ENCODE measurements at places on chromosomes 2 and 18. TPM values are rescaled to one million over a fixed set of nuclear protein-coding genes. Genes with fewer than 3 reads are reported as not detected.

The RAB17 gene
- 2.4 TPM for total RNA-seq

The MYOM1 gene
- total RNA-seq: 611 TPM

The ABCG5 gene
- not detected for total RNA-seq

The DGUOK gene
- total RNA-seq: 17.9 TPM

The DAW1 gene
- not detected for total RNA-seq

The CFAP65 gene
- total RNA-seq: not detected

The CD8B gene
- total RNA-seq: 0.30 TPM

The AKAIN1 gene
- total RNA-seq: not detected

The AMER3 gene
- not detected for total RNA-seq

- DNase-seq: no peak
Measured at GRCh38 chr2:101974663-101975062, 17.1 kb upstream of the IL1R2 start.

DNA sequence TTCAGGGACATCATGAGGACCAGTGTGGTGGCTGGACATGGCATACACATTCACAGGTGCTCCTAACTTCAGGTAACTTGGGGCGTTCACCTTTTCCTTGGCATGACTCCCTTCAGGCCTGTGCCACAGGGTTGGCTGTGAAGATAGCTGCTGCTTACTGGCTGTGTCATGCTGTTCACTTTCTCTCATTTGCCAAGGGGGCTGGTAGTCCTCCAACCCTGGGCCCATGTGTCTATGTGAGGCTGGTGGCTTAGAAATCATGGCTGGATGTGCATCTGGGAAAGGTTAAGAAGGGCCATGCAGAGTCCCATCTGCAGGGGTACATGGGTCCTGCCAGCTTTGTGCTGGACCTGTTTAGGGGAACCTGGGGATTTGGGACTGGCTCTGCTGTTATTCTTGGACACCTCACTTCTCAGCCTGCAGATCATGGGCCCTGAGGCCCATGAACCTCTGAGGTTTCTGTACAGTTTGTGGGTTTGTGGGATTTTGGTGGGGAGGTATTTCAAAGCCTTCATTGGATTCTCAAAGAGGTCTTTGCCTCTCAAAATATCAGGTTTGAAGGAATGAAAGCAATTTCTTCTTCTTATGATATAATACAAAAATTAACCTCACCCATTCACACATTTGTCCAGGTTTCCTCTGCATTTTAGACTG lies 62.9 kb downstream of the FHOD3 start:
- no peak for DNase-seq

DNA sequence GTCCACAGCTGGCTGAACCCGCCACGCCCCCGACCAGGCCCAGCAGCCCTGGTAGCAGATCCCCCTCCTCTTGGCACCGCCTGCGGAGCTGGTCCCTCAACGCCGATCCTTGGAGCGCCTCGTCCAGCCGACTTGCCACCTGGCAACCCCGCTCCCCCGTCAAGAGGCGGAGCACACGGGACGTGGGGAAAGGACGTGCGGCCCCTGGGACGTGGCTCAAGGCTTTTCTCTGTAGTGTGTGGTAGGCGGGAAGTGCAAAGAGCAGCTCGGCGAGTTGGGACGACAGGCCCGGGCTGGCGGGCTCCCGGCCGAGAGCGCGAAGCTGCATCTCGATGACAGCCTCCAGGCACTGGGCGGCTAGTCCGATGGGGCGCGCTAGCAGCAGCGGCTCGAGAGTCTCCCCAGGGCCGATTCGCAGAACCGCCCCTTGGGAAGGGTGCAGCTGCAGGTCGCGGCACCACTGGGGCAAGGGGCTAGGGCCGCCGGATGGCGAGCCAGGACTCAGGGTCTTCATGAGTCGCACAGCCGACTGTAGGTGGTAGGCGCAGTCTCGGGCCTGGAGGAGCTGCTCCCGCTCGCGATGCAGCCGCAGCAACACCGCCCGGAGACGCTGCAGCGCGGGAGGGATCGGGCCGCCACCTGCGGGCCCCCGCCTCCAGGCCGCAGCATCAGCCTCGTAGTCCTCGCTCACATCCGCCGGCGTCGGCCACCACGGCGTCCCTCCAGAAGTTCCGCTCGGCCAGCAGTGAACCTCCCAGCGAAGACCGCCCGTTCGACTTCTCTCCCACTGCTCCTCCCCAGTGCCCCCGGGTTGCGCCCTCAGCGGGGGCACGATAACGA lies 617 bp downstream of the CCDC142 start:
- DNase-seq: no peak

DNA sequence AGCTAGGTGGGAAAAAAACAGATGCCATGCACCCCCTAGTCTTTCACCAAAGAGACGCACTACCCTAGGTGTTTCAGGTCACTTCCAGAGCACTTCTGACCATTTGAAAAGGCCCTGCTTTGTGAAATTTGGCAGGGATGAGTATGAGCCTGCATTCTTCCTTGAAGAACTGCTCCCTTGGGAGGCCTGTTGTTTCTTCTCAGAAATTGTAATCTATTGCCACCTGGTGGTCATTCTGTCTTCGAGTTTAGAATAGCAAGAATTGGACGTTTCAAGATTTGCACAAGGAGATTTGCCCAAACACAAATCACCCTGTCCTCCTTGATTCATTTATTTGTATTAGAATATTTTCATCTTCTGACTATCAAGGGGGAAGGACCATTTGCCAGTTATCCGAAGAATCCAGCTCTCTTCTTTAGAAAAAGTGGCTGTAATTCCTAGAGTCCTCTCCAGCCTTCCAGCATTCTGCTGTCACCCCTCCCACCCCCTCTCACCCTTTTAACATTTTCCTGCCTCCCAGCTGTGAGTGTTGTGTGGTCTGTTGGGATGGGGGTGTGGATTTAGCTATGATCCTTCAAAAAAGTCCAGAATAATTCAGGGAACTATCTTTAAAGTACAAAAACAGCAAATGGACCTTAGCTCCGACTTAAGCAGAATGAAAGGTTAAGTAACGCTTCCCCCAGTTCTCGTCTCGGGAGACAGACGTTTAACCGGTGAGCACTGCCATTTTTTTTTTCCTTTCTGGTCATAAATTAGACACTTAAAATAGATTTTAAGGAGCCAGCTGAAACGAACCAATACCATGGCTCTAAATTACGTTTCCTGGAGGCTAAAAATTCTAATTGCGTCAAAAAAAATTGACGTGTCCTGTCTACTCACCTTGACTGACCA lies 3.7 kb upstream of the GAD1 start:
- DNase-seq: no peak

- no peak for DNase-seq
Measured at GRCh38 chr2:24543252-24543651, 52.2 kb downstream of the NCOA1 start.

- no peak for DNase-seq
Measured at GRCh38 chr2:46699934-46700256, 215.7 kb downstream of the MCFD2 start.

DNA sequence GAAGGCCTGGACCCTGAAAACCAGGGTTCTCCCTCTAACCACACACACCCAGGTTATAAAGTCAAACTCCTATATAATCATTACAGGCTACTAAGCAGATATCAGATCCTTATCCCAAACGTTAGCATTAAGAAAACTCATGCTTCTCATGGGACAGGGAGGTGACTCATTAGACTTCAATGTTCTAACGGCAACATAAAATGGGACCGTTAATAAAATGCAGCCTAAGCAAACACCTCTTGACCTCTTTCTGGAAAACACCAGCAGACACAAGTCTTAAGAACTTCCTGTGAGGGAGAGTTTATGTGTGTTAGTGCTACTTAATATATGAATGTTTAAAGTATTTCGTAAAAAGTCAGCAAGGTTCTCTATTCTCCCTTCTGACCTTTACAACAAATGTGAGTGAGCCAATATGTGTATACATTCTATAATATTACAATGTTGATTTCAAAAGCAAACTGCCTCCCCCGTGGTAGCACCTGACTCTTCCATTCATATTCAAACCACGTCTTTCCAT lies 31.7 kb downstream of the LPIN2 start:
- DNase-seq: no peak

DNA sequence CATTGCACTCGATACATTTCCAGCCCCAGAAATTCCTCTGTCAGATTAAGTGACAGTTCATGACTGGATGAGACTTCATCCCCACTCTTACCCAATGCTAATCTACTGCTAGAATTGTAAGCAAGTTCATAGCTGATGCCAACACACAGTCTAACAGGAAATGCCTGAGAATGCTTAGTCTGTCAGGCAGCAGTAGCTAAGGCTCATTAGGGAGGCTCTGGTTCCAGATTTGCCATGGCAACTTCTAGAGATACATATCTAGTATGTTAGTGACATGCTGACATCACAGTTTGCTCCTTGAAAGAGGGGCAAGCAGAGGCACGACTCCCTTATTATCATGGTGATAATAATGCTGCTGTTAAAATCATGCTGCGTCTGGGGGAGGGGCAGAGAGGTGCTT lies 198.4 kb downstream of the RBM43 start:
- DNase-seq: no peak

DNA sequence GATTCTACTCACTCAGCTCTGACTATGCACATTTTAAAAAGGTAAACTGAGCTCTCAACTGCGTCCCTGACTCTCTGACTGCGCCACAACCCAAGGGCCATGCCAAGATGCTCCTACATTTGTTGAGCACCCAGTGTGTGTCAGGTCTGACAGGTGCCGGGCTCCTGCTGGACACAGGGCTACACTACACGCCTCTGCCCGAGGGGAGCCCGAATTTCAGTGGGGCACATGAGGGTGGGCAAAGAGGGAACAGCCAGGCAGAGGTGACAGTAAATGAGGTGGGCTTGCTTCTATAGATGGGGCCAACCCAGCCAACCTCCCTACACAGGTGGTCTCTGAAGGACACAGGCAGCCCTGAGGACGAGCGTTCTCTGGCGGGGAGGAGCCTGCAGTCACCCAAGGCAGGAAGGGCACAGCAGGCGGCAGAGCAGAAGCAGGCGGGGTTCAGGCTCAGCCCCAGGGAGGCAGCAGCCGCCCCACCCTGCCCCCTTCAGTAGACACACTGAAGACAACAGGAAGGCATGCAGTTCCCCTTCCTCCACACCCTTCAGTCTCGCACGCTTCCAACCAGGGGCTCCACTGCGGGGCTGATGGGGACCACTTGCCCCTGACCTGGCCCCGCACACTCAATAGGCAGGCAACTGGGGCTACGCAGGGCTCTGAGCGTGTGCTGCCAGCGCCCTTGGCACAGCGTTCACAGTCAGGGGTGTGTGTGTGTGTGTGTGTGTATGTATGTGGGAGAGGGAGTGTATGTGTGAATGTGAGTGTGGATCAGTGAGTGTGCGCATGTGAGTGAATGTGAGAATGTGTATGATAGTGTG lies 98.4 kb downstream of the UXS1 start:
- no peak for DNase-seq

GRCh38 chr18:35436076-35436649 lies 59.0 kb upstream of the ZNF396 start:
- DNase-seq: no peak

- no peak for DNase-seq
Measured at GRCh38 chr2:74472945-74473258, 422 bp upstream of the MRPL53 start.

GRCh38 chr2:235639885-235640284 lies 146.0 kb downstream of the AGAP1 start:
- DNase-seq: no peak

GRCh38 chr2:209458008-209458979 lies 34.4 kb downstream of the MAP2 start:
- DNase-seq: no peak

DNA sequence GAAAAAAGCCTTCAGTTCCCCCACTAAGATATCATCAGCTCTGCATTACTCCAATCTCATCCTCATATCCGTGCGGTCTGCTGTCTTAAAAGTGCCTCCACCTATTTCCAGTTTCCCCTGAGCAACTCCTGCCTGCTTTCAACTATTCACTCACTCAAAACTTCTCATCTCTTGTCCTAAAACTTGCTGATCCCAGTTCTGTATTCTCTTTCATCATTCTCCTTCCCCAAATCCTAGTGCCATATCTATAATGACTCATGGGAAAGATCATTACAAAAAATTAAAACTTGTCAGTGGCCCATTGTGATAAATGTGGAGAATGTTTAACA lies 20.0 kb downstream of the ACVR1 start:
- no peak for DNase-seq

DNA sequence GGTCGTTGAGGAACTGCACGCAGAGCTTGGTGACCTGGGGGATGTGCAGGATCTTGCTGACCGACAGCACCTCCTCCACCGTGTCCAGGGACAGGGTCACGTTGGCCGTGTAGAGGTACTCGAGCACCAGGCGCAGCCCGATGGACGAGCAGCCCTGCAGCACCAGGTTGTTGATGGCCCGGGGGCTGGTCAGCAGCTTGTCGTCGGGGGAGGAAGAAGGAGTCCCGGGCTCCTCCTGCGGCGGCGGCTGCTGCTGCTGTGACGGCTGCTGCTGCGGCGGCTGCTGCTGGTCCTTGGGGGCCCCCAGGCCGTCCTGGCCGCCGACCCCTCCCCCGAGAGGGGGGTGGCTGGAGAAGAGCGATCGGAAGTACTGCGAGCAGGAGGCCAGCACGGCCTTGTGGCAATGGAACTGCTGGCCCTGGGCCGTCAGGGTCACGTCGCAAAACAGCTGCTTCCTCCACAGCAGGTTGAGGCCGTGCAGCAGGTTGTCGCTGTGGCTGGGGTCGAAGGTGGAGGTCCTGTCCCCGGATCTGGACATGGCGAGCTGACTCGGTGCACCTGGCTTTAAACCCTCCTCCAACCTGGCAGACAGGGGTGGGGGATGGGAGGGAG lies 2.7 kb downstream of the KLHL14 start:
- no peak for DNase-seq

DNA sequence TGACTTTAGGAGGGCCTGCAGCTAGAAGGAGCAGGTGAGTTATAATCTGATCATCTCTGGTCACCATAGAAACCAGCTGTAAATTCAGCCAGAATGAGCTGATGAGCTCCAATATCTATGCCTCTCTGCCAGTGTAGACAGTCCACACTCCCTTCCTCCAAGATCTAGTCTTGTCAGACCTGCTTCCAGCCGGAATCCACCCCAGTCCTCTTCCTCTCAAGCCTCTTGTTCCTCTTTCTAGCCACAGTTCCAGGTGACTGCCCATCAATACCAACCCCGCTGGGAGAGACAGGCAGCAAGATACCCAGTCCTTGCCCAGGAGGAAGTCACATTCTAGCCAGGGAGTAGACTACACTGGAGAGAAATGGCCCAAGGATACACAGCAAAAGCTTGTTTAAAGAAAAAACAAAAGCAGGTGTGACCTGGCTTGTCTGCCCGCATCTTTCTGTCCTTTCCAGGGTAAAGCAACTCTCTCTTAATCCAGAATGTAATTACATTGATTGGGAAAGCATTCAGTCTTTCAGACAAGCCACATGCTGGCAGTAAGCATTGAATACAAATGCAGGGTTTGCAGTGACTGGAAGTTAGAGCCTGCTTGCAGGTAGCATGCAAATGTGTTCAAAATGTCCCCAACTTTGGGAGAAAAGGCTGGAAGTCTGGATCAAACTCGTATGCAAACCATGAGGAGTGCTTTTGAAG lies 9.0 kb upstream of the SLC35F6 start:
- DNase-seq: no peak

DNA sequence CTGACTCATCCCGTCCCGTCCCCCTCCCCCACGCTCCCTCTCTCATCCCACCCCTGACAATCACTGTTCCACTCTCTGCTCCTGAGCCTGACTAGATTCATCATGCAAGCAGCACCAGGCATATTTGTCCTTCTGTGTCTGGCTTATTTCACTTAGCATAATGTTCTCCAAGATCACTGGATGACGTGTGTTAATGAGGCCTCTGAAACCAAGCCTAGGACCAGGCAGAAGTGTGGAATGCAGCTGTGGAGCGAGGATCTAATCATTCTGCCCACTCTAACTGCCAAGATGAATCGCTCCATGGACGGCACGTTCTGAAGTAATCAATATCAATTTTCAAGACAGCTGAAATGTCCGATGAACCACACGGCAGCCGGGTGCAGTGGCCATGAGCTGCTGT lies 122.4 kb upstream of the ZNF236 start:
- DNase-seq: no peak
